Putamen (tissue), 1 donor: ENCODE measurements at places on chromosomes 6 and 20.

DNA sequence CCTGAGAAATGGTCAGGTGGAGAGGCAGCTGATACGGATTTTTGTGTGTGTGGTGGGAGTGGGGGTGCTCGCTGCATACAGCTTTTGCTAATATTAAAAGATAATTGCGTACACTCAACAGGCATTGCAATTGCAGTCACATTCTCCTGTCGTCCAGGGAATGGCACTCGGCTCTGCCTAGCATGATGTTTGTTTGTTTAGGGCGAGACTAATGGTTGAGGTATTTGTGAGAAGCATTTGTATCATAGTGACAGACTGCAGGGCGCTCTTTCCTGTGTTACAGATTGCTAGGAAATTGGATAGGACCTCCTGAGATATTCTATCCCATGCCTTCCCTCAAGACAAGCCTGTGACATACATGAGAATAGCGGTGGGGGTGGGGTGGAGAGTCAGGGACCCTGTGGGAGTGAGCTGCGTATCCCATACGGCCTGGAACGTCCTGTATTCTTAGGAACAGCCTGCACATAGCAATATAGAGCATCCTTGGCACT lies 207.4 kb downstream of the SOX4 start:
- no peak for DNase-seq

DNA sequence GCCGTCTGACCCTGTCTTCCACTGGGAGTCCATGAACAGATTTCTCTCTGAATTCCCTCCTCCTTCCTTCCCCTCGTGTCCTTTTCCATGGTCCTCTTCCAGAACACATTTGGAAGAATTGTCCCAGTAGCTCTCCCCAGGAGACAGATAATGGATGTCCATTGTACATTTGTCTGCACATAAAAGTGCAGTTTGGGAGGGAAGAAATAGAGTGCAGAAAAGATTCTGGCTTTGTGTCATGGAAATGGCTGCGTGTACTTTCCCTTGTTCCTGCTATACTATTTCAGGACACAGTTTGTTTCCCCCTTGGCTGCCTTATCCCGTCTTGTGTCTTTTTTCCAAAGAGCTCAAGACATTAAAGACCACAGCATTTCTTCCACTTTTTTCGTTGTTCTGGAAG lies 127.6 kb downstream of the SYNDIG1 start:
- DNase-seq = no peak

DNA sequence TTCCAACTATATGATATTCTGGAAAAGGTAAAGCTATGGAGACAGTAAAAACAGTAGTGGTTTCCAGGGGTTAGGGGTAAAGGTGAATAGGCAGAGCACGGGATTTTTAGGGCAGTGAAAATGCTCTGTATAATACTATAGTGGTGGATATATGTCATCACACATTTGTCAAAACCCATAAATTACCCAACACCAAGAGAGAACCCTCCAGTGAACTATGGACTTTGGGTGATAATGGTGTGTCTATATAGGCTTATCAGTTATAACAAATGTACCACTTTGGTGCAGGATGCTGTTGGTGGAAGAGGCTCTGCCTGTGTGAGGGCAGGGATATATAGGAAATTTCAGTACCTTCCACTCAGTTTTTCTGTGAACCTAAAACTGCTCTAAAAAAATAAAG lies 149.9 kb downstream of the GPX5 start:
- DNase-seq = no peak

GRCh38 chr6:132651062-132651461 lies 7.9 kb downstream of the TAAR1 start:
- no peak for DNase-seq

DNA sequence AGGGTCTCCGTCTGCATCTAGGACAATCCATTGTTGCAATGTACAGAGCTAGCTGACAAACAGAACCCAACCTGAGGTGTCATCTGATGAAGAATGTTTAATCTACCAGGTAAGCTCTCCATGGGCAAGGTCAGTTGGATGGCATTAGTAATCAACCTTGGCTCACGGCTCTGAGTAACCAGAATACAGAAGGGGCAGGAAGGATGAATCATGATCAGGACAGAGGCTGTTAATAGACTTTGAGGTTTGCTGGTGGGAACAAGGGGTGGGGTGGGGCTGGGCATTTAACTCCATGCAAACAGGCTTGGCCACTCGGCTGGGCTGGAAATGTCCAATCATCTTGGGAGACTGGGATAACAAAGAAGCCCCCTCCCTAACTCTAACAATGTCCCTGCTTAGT lies 77.1 kb upstream of the MRPS10 start:
- DNase-seq = no peak

DNA sequence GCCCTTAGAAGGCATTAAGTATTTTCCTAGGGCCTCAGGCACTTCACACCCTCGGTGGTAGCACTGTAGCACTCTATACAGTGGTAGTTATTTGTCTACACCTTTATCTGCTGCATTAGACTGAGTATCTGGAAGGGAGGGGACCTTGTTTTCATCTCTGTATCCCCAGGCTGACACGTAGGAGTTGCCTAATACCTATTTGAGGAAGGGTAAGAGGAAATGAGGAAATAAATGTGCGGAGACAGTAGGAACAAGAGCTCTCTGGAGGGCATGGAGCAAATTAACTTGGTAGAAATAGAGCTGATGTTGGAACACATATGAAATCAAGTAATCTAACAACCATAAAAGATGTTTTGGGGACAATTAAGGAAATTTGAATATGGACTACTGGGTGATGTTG lies 3.9 kb downstream of the CNPY3 start:
- no peak for DNase-seq

GRCh38 chr6:162165479-162165878 lies 562.1 kb downstream of the PRKN start:
- no peak for DNase-seq

GRCh38 chr6:85460154-85460920 lies 10.5 kb downstream of the NT5E start:
- no peak for DNase-seq

DNA sequence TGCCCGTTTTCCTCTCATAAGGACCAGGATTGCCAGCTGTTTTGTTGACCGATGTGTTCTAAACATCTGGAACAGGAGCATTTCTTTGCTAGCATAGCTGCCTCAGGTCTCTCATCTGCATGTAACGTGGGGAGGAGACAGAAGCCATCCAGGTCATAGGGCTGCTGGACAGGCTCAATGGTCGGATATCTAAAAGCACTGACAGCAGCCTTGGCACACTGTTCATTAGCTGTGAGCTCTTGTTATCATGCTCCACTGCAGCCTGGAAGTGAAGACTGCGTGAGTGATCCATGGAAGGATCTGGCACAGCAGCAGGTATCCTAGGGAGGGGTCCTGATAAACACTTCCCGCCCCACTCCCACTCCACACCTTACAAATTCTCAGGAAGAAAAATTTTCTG lies 175.3 kb downstream of the LRFN2 start:
- no peak for DNase-seq

- DNase-seq = no peak
Measured at GRCh38 chr20:4084096-4084495, 68.7 kb upstream of the RNF24 start.

GRCh38 chr6:108793516-108794251 lies 54.5 kb upstream of the ARMC2 start:
- no peak for DNase-seq

DNA sequence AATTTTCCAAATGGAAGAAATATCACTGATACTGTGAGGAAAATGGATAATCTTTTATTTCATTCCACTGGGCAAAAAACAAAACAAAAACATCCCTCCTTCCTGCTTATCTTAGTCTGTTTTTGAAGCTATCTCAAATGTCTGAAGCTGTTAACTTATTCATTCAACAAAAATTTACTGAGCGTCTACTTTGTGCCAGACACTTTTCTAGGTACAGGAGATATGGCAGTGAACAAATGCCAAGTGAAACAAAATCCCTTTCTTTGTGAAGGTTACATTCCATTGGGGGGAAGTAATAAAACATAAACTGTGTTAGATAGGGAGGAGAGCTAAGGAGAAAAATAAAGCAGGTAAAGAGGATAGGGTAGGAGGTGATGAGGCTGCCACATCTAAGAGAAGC lies 47.5 kb downstream of the TNFRSF21 start:
- no peak for DNase-seq

- no peak for DNase-seq
Measured at GRCh38 chr6:159973406-159973805, 4.5 kb downstream of the IGF2R start.

DNA sequence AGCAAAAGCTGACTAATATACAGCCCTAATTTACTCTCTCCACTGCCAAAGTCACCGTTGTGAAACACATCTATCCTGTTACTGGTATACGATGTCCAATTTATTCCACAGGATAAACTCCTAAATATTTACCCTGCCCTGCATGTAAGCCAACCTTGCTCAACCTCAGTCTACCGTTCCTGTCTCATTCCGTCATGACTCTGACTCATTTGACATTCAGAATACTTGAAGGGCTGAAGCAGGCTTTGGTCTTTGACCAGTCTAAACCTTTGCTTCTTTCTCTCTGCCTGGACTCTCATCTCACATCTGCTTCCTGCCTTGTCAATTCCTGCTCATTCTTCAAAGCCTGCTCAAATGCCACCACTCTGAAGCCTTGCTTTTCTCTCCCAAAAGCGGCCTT lies 157.5 kb downstream of the SCP2D1 start:
- DNase-seq = no peak

- peak; percentile 66 for DNase-seq
Measured at GRCh38 chr20:44038681-44039123, 124.0 kb downstream of the TOX2 start.

- DNase-seq = no peak
Measured at GRCh38 chr20:2086177-2086979, 15.2 kb upstream of the STK35 start.

GRCh38 chr6:107867302-107867615 lies 43.1 kb upstream of the SCML4 start:
- DNase-seq = no peak

- peak; percentile 82 for DNase-seq
Measured at GRCh38 chr6:17869010-17869752, 118.3 kb downstream of the KIF13A start.

GRCh38 chr6:17418281-17419188 lies 25.1 kb downstream of the CAP2 start:
- DNase-seq = peak; percentile 12

GRCh38 chr20:13243826-13244376 lies 22.8 kb downstream of the ISM1 start:
- no peak for DNase-seq

- DNase-seq = no peak
Measured at GRCh38 chr20:10761232-10761631, 87.4 kb upstream of the JAG1 start.

DNA sequence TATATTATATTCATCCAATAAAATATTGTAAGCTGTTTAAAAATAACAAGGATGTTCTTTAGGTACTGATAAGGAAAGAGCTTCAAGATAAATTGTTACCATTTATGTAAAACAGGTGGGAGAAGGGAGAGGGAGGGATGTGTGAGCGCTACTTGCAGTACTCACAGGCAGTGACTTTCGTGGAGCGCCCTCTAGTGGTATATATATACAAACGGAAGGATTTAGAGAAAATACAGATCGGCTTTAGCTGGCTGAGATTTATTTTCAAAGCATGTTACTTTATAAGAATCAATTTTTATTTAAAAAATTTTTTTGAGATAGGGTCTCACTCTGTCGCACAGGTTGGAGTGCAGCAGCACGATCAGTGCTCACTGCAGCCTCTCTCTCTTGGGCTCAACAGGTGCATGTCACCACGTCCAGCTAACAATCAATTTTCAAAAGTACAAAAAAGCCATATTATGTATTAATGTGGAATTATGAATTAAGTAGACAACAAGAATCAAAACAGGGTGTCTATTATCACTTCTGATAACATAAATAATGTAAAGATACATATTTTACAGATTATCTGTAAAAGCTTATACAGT lies 3.3 kb upstream of the MOG start:
- peak; percentile 89 for DNase-seq

DNA sequence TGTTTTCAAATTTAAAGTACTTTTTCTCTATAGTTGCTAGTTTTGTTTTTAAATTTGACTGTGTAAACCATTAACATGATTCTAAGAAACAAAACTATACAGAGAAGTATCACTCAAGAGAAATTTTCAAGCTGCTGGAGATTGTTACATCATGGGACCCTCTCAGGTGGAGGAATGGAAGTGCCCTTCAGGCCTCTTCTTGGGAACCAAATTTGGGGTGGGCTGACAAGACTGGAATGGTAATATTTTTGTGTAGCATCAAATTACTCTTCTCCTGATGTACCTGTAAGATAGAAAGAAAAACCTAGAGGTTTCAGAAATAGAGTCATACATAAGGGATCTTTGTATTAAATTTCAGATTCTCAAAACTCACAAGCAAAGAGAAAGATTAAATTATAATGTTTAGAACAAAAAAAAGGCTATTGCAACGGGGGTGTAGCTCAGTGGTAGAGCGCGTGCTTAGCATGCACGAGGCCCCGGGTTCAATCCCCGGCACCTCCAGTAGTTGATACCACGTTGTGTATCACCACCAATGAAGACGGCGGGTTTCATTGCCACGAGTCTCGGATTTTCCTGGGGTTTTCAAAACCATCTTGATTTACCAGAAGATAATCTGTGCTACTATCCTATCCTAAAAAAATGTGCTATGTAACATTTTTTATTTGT lies 193.7 kb downstream of the GPX5 start:
- no peak for DNase-seq

- DNase-seq = no peak
Measured at GRCh38 chr6:136763716-136764516, 28.4 kb downstream of the MAP3K5 start.

DNA sequence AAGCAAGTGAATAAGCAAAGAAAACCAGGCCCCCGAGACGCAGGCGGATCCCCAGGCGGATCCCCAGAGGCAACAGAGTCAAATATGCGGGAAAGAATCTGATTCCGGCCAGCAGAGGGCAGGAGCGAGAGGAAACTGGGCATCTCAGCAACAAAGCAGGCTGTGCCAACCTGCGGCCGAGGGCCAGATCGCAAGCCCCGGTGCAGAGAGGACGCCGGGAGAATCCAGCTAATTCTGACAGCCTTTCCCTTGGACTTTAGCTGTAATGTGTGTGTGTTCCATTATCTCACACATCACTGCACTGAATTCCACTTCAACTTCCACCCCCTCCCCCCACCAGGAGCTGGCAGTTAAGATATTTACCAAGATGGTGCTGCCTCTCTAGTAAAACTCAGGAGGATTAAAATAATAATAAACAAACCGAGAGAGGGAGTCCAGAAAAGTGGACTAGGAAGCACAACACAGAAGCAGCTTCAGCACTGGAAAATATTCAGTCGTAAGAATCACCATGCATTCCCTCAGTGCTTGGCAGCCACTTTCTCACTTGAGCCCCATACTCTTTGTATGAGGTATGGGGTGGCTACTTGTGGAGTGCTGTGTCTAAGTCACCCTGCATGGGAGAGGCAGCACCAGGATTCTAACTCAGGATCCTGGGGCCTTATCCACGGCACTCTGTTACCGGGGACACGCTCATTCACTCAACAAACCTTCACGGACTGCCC lies 66.2 kb upstream of the SNX9 start:
- peak; percentile 86 for DNase-seq

DNA sequence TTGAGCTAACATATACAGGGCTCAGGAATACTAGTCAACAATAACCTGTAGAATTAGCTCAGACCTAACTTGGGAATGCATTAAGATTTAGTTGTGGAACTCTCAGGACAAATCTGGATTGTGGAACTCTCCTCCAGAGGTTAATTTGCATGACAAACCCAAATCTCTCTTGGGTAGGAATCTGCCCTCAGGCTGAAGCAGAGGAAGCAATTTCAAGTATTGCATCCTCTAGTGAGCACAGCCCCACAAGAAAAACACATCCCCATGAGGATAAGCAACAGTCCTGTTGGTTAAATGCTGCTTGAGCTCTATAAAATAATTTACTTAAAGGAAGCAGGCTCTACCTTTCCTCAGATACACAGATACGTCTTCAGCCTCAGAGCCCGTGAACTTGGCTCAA lies 170.9 kb upstream of the STXBP5 start:
- DNase-seq = no peak

GRCh38 chr6:3803627-3804468 lies 45.3 kb upstream of the FAM50B start:
- no peak for DNase-seq
